ENCODE measurements at places on chromosomes 13 and 19.

DNA sequence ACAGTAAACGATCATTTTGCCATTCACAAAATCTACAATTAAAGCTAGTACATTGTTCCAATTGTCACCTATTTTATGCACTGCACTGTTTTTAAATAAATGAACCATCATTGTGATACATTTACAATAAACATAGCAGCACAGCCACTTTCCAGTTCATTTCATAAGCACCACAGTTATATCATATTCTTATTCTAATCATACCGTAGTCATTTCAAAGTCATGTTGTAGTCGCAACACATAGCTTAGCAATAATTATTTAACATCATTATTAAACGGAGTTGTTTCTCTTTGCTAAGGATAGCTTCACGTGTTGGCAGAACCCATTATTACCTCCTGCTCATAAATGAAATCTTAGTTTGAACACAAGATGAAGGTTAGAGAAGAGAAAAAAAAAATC lies 2.2 kb upstream of the PCDH9 start:
- no peak for DNase-seq

GRCh38 chr19:31181535-31181934 lies 167.7 kb downstream of the TSHZ3 start:
- no peak for DNase-seq

DNA sequence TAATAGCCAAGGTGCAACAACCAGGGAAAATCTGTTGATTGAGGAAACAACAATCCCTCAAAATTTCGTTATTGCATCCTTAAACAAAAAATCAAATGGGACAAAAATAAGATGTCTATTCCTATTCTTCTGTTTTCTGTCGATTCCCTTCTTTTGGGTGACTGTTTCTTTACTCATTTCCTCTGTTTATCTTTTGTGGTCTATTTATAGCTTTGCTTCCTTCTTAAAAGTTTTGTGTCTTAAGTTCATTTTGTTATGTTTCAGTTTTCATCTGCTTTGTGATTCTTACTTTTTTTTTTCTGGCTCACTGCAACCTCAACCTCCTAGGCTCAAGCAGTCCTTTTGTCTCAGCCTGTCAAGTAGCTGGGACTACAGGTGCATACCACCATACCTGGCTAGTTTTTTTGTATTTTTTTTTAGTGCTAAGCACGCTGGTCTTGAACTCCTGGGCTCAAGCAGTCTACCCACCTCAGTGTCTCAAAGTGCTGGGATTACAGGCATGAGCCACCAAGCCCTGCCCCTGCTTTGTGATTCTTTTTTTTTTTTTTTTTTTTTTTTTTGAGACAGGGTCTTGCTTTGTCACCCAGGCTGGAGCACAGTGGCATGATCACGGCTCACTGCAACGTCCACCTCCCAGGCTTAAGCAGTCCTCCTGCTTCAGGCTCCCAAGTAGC lies 10.4 kb downstream of the ZNF146 start:
- no peak for DNase-seq

- DNase-seq: no peak
Measured at GRCh38 chr19:29855741-29856500, 44.1 kb downstream of the CCNE1 start.

GRCh38 chr19:52679598-52679997 lies 41.4 kb upstream of the ZNF83 start:
- DNase-seq: no peak

- no peak for DNase-seq
Measured at GRCh38 chr19:49213791-49214190, 56.2 kb downstream of the TRPM4 start.

GRCh38 chr19:7907544-7907943 lies 3.9 kb downstream of the MAP2K7 start:
- DNase-seq: no peak

- DNase-seq: no peak
Measured at GRCh38 chr19:3678188-3678587, 22.1 kb downstream of the PIP5K1C start.

- no peak for DNase-seq
Measured at GRCh38 chr13:44453069-44453468, 79.4 kb downstream of the SERP2 start.

DNA sequence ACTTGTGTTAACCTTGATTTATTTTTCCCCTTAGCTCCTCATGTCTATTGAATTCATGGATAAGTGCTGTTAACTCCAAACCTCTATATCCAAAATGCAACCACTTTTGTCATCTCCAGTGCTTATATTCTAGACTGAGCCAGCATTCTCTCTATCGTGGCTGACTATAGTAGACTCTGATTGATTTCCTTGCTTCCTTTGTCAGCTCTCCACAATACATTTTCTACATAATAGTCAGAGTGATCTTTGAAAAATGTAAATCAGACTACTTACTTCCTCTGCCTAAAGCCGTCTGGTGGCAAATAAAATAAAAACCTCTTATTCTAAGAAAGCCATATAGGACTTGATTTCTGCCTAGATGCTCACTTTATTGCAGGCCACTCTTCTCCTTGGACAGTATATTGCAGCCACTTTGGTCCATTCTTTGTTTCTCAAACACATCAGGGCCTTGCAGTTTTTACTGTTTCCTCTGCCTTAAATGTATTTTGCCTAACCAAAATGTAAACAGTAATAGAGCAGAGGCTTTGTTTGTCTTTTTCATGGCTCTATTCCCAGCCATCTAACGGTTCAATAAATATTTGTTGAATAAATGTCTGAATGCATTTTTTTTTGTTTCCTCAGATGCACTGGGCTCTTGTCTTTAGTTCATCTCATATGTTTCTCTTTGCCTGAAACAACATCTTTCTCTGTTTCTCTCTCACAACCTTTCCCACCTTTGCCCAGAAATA lies 243.6 kb upstream of the CSNK1A1L start:
- DNase-seq: no peak

DNA sequence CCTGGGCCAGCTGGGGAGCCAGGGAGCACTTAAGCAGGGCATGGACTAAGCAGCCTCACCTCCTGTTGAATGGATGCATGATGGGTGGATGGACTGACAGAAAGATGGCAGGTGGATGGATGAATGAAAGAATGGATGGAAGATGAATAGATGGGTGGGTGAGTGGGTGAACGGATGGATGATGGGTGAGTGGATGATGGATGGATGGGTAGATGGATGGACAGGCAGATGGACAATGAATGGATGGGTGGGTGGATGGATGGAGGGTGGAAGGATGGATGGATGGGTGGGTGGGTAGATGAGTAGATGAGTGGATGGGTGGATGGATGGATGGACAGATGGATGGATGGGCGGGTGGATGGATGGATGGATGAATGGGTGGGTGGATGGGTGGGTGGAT lies 18.7 kb downstream of the SHC2 start:
- no peak for DNase-seq

- no peak for DNase-seq
Measured at GRCh38 chr13:26999499-26999898, 172.1 kb downstream of the USP12 start.

DNA sequence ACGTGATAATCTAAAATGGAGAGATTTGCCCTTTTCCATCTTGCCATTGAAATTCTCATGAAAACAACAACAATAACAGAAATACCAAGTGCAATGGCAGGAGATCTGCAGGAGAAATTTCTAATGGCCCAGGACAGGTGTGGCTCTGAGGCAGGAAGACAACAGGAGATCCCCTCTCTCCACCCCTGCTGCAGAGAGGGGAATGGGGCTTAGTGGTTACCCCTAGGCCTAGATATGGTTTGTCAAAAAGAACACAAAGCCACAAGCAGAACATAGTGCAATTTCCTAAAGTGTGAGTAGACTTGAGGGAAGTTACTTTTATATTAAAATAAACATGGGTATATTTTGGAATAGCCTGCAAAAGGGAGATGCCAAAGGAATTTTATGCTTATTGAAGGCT lies 369.5 kb downstream of the KCNRG start:
- DNase-seq: no peak

DNA sequence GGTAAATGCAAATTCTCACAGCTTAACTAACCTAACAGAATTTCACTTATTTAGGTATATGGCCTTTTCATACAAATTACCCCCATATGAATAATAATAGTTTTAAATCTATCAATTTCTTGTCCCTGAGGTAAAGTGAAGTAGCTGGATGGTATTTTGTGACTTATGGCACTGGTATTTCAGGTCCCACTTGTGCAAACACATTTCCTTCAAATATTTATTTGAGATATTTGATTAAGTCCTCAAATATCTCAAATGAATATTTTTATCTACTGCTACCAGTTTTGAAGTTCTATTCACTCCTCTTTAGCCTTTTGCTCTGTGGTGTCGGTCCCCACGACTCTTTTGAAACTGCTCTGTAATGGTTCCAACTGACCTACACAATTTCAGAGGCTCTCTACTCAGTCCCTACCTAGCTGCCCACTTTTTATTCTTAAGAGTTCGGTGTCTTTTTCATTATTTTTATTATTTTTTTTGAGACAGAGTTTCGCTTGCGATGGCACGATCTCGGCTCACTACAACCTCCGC lies 59.6 kb upstream of the ZDHHC20 start:
- DNase-seq: no peak

DNA sequence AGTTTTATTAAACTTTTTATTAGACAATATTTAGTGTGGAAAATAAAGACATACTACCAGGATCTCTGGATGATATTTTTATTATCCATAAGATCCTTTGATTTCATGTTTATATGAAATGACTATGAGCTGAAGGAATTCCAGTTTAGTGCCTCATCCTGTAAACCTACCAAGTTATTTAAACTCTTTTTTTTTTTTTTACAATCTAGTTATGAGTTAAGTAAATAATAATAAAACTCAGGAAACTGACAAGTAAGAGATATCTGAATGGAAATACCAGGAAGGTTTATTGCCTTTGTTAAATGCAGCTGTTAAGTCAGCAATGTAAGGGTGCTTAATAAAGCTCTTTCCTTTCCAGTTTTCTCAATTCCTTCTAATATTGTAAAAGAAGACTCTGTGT lies 53.9 kb downstream of the RXFP2 start:
- no peak for DNase-seq
